Glomerular endothelial cell (primary cell): ENCODE measurements at places on chromosomes 3 and 15.

- DNase-seq: no peak
Measured at GRCh38 chr3:134437211-134437752, 48.5 kb downstream of the ANAPC13 start.

DNA sequence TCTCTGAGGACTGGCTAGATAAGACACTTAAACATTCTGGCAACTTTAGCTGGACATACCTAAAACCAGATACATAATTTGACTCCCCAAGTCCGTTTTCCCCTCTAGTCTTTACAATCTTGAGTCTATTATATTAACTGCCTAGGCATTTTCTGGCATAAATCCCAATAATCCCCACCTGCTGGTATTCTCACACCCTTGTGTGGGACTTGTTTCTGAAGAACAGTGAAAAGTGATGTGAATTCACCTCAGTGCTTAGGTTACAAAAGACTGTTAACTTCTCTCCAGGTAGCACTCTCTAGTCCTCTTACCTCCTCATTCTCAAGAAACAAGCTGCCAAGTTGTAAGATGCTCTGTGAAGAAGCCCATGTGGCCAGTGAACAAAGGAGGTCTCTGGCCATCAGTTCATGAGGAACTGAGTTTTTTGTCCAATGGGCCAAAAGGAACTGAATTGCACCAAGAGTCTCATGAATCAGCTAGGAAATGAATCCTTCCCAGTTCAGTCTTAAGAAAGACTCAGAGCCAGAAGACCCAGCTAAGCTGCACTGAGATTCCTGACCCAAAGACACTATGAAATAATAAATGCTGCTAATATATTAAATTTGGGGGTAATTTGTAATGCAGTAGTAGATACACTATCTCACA is 4.1 kb downstream of the OSBPL11 start:
- no peak for DNase-seq

GRCh38 chr3:36679384-36680200 is 84.8 kb downstream of the DCLK3 start:
- no peak for DNase-seq

- DNase-seq: no peak
Measured at GRCh38 chr3:108554913-108555571, 34.2 kb downstream of the CIP2A start.

DNA sequence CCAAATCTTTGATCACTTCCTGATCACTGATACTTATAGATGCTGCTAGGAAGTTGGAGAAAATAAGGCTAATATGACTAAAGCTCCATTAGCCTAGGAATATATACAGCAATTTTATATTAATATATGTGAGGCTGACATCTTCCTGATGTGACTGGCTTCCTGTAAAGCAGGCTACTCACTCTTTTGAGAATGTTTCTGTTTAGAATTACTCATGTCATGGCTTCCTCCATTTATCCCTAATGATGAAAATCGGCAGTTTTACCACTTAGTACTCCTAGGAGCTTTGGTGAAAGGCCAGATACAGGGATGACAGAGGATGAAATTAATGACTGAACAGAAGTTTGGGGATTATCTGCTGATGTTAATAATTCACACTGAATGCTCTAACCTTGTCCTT is 3.9 kb upstream of the MAP1A start:
- DNase-seq: no peak

GRCh38 chr3:882533-882932 is 210.3 kb upstream of the CNTN6 start:
- DNase-seq: no peak
